ENCODE measurements at places on chromosomes 2 and 18.

- no peak for DNase-seq
Observed at GRCh38 chr2:207938886-207939285, 86.4 kb downstream of the PLEKHM3 start.

DNA sequence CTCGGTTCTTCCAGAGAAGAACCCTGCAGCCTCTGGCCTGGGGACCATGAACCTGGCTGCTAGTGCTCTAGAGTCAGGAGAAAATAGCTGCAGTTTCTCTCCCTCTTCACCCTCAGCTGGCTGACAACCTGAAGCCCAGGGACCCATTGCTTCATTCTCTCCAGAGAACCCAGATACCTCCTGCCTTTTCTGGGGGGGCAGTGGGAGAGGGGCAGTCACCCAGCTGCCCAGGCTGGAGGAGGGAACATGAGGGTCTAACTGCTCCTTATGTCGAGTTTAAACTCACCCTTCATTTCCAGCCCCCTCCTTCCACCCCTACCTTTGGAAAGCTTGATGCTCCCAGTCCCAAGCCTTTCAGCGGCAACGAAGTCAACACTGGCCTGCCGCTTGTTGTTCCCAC lies 7.6 kb upstream of the ZFAND2B start:
- no peak for DNase-seq

GRCh38 chr2:207928079-207928478 lies 97.2 kb downstream of the PLEKHM3 start:
- no peak for DNase-seq

- DNase-seq, result peak; percentile 69
Observed at GRCh38 chr2:33021542-33022227, 74.9 kb downstream of the LTBP1 start.
